ENCODE measurements at places on chromosomes 5 and 9. TPM values are rescaled to one million over a fixed set of nuclear protein-coding genes. Genes with fewer than 3 reads are reported as not detected.

PCDH1 gene
- polyA plus RNA-seq = 1.2 TPM

DNA sequence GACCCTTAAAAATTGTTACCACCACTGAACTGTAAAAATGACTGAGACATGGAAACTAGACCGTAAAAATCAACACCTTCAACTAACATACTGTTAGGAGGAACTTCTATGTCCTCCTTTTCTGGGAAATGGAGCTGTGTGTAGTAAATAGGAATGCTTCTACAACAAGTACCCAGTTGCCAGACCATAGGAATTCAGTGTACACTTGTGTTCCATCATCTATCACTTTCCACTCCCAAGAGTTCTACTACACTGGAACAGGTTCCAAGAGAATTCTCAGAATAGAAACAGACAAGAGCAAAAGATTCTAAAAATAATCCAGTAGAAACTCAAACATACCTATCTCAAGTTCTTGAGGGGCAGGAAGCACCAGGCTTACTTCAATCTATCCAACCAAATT is 23.6 kb downstream of the UBAP2 start:
- DNase-seq = peak; percentile 82

DNA sequence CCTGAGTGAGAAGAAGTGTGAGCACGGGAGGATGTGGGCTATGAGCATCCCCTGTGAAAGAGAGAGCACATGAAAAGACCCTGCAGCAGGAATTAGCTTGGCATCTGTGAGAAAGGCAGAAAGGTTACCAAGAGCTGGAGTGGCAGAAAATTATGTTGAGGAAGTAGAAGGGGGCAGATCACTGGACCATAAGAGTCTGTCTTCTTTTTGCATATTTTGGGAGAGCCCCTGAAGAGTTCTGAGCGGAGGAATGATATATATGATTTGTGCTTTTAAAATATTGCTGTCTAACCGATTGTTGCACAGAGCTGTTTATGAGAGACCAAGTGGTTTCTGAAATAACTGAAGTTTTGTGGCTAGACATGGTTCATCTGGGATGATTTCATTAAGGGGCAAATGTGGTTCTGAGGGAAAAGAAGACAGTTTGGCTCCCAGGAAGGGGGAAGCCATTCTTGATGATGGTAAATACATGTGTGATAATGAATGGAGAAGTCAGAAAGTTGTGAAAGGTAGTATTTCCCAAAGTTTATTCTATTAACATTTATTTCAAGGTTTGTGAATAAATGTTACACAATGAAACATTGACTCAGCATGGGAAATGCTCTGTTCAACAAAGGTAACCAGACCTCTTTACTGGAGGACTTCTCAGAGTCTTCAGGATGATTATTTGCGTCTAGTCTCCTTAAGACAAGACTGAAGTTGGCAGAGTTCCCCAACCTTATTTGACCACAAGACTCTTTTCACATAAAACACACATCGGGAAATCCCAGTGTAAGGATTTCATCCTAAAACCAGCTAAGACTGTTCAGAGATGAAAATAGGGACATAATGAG is 31.5 kb upstream of the ADRB2 start:
- no peak for DNase-seq

DNA sequence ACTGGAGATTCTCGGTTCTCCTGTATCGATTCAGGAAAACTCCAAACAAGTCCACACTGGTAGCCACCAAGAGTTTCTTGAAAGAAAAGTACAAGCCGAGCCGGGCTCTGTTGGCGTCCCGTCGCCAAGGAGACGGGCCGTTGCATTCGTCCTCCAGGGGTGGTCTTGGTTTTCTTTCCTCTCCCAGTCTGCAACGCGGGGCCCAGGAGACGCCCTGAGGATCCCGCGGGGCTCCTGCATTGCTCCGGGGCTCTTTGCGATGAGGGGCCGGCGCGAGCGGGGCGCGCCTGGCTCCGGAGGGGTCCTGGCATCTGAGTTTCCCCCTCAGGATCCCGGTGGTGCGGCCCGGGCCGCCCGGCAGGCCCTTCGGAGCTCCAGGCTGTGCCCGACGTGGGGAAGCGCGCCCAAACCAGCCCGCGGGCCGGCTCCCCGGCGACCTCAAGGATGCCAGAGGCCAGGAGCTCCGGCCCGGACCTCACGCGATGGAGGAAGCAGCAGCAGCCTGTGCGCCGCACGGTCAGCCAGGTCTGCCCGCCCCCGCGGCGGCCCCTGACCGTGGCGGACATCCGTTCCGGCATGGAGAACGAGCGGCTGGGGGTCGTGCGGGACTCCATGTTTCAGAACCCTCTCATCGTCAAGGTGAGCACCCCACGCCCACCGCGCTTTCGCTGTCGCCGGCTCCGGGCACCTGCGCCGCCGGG is at the start of gene CFAP77:
TSS of gene CFAP77 (plus strand) at position 384 of the 701 bp plus-strand sequence. CDS start at position 445, 61 bp downstream.
- peak; percentile 70 for DNase-seq

DNA sequence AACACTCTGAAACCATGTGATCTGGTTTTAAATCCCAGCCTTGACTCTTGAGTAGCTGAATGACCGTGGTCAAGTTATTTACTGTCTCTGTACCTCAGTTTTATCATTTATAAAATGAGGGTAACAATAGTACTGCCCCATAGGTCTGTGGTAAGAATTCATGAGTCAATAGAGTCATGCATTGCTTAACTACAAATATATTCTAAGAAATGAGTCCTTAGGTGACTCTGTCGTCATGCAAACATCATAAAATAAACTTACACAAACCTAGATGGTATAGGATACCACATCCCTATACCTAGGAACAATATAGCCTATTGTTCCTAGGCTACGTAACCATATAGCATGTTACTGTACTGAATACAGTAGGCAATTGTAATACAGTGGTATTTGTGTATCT is 20.3 kb upstream of the ABCA1 start:
- no peak for DNase-seq

Measured in cardiac muscle cell (in vitro differentiated cells and primary cell).